Vagina (tissue), 2 donors: ENCODE measurements at places on chromosomes 4 and X.

GRCh38 chr4:76867880-76868655 lies 29.9 kb downstream of the SOWAHB start:
- no peaks in the 10 kb centered on the region for H3K4me1 ChIP-seq
- DNase-seq: no peak
- H3K4me3 ChIP-seq: no peak overlapping the region
- no peaks in the 10 kb centered on the region for H3K27me3 ChIP-seq
- H3K36me3 ChIP-seq: no peaks in the 10 kb centered on the region

DNA sequence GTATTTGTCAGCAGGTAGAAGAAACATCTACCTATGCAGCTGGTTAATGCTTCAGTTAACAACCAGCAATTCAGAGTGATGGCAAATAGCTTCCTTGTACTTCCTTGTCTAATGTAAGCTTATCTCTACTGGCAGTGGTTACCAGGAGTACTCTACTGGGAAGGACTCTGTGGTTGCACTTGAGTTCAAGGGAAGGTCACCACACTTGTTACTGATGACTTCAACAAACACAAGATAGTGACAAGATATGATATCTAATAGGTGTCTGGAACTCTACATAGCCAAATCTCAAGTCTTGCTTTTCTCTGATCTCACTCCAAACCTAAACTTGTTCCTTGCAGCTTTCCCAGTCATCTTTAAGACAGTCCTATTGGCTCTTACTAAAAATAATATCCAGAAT lies 1644.9 kb upstream of the TENM3 start:
- H3K36me3 ChIP-seq: no peaks in the 10 kb centered on the region
- no peaks in the 10 kb centered on the region for H3K27me3 ChIP-seq
- DNase-seq: no peak
- no peak overlapping the region for H3K4me3 ChIP-seq

DNA sequence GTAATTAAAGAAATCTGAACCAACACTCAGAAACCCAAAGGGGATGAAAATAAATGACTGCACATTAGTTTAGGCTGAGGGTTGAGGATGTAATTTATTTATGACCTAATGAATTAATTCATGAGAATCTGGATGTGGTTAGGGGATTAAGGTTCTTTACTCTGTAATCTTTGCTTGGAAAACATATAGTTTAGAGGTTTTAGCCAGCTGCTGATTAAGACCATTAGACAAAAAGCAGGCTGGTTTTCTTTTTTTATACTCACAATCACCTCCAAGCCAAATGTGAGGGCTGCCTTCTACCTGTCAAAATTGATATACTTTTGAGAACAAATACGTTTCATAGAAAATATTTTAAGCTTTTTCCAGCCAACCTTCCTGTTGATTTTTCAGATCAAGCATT lies 2705.8 kb downstream of the PCDH7 start:
- no peak for DNase-seq
- no peaks in the 10 kb centered on the region for H3K4me1 ChIP-seq
- no peaks in the 10 kb centered on the region for H3K36me3 ChIP-seq
- no peak overlapping the region for H3K27ac ChIP-seq
- no peak overlapping the region for H3K4me3 ChIP-seq

DNA sequence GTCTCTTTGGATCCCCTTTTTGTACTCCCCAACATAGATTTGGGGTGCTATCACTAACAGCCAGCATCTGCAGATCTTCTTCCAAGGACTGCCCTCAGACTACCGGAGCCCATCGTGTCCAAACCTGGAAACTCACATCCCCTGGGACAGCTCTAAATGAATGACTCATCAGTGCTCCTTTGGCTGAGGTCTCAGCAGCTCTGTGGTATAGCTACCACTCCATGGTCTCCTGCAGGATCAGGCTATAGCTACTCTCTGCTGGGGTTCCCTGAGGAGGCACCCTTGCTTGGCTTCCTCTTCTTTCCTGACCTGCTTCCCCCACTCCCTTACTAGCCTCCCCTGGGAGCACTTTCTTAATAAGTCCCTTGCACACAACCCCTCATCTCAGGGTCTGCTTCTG lies 97.5 kb upstream of the PRPS2 start:
- no peak overlapping the region for H3K4me3 ChIP-seq
